B cell (primary cell): ENCODE measurements at places on chromosomes 6 and 20.

DNA sequence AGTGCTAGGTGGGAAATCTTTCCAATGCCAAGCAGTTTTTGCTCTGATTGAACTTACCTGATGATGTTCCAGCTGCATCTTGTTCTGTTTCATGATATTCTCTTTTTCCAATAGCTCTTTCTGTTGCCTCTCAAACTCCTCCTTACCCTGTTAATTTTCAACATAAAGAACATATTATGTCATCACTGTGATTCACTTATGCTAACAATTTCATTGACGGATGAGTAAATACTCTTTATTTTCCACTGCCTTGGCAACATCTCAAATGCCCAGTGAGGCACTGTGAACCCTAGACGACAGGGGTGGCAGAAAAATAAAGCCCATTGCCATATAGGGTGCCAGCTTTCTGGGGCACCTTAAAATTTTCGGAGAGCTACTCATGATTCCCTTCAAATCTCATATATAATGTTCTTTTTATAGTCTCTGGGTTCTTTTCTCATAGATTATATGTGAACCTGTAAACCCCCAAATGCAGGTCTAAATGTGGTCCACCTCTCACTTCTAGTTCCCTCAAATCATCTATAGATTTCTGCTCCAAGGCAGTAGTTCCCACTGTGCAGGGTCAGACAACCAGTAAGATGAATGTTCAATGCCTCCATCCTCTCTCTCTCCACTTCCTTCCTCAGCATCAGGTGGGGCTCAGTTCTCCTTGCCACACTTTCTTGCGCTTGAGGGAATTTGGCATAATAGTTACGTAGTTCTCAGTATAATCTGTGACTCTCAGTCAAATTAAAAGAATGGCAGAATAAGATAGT, 44.1 kb downstream of the NEDD9 start:
- DNase-seq, result no peak

DNA sequence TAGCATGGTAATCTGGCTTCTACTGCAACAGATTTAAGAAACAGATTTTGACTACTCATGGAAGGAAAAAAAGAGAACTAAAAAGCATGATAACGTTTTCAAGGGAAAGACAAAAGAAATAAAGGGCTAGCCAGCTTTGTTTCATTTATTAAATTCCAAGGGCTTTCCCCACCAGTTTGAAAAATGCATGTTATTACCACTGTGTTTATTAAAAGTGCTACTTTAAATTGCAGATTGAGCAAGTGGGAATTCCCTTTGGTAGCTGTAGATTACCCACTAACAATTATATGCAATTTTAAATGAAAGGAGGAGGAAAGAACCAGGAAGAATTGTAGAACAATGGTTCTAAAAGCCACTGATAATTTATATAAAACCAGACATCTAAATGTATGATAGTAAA, 40.6 kb upstream of the NHSL1 start:
- DNase-seq, result no peak

- DNase-seq, result no peak
These were observed 33.3 kb downstream of the NQO2 start for GRCh38 chr6:3032986-3033385.

DNA sequence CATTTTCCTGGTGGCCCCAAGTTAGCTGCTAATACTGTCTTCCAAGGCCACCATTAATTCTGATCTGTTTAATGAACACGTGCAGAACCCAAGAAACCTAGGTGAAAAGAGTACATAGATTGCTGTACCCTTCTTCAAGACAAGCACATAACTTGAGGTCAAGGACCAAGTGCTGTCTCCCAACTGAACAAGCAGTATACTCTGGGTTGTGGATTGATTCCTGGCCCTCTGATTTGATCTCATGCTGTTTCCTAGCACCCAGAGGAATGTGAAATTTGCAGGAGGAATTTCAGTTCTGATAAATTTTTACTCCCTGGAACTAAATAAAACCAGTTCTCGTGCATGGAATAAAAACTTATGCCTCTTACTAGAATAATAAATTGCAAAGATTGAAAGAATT, 75.6 kb downstream of the MTFR2 start:
- DNase-seq, result no peak

DNA sequence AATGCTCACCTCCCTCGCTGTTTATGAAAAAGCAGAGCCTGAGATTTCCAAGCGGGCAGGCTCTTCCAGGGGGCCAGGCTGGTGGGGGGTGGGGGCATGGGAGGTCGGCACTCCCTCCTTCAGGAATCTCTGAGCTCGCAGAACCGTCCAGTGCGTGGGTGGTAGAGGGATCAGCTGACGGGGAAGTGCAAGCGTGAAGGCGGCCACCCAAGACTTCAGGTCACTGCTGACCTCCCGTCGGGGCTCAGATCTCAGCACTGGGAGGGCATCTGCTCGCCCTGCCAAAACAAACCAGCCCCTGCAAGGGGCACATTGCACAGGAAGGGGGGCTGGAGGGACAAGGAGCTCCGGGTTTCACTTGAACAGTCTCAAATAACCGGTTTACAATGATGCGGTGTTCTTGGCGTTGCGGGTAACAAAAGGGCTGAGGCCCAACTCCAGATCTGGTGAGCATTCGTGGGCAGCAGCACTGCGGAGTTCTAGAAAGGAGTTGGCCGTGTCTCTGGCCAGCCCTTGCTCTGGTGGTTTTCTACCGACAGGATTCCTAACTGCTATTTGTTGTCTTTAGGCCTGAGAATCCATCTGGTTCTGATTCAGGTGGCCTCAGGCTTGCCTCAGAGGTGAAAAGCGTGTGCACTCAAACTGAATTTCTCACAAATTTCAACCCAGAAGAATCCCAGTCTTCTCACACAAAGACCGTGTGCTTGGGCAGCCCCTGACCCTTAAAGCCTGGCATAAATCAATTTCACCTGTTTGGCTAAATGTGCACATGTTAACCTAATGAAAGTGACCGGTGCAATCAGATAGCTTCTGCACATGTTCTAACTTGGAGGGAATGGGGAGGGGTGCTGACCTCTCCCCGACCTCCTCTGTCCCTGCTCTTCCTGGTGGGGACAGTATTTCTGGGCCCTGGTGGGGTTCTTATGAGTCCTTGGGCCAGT, 191.6 kb downstream of the MYLK4 start:
- no peak for DNase-seq

GRCh38 chr20:61300293-61300692, 48.2 kb downstream of the CDH4 start:
- no peak for DNase-seq

DNA sequence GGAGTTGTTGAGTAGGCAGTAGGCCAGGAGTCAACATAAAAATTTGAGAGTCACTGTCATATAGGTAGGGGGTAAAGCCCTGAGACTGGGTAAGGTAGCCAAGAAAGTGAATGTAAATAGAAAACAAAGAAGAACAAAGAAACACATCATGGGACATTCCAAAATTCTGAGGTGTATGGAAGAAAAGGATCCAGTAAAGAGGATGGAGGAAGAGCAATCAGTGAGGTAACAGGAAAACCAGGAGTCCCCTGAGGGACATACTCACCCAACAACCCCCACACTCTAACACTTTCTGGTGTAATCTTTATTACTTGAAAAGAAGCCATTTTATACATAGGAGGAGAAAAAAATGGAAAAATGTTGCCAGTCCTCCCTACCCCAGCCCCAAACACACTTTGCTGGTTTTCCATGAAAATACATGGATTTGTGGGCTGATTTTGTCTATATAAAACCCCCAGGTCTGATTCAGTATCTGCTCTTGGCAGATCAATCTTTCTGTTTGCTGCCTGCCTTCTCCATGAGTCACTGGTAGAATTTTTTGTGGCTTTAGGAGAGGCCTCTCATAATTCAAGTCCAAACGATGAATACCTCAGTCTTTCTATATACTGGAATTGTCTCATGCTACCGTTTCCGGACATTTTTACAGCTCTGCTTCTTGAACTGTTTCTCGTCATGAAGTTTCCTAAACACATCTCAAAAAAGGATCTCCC, 271.4 kb upstream of the MAN1A1 start:
- DNase-seq, result no peak

DNA sequence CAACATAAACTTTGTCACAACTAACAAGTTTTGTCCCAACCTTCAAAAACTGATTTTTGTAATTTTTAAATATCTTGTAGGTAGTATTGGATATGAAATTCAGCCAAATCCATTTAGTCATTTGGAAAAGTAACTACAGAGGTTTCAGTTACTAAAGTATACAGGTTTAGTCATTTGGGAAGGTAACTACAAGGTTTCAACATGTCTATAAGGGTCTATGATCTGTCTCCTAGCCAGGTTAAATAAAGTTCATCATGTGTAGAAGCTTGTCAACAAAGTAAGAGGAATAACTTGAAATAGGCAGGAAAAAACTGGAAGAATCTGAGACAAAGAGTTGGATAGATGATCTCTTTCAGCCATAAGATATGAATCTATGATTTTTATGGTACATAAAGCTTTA, 229.8 kb downstream of the COL12A1 start:
- DNase-seq, result no peak

GRCh38 chr20:40304119-40304613, 384.9 kb downstream of the MAFB start:
- DNase-seq, result no peak

DNA sequence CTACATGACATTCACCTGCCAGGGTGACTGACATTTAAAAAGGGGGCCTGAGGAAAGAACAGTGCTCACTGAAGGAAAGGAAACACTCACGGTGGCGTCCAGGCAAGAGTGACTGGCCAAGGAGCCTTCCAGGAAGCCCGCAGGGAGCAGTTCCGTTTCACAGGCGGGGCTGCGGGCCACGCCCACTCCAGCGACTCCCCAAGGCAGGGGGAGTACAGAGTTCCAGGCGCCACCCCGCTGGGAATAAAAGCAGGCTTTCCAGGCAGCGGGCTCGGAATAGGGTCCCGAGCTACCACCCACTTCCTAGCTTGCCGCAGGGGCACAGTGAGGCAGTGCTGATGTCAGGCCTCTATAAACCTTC, 34.2 kb downstream of the PKIG start:
- DNase-seq, result no peak

DNA sequence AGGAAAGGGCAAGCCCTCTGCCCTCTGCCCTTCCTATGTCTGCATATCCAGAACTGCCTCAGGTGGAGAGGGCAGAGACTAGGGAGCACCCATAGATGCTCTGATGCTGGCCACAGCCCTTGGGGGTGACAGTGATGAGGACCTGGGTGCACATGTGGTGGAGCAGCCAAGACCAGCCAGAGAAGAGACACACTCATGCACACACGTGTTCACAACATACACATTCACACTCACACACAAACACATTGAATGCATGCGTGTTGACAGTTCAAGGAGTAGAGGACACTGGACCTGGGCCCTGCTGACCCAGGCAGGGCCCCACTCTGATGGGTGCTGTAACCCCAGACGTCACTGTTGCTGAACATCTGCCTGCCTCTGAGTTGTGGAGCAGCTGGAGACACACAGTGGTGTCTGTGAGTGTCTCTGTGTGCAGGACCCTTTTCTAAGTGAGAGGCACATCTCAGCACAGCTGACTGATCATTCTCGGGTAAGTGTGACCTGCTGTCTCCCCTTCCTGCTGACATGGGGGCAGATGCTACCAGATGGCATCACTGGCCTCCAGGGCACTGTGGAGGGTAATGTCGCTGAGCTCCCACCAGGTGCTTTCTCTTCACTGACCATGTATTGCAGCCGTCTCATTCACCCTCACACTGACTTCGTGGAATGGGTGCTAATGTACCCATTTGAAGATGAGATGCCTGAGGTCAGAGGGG, 30.1 kb upstream of the MAS1L start:
- DNase-seq, result no peak

DNA sequence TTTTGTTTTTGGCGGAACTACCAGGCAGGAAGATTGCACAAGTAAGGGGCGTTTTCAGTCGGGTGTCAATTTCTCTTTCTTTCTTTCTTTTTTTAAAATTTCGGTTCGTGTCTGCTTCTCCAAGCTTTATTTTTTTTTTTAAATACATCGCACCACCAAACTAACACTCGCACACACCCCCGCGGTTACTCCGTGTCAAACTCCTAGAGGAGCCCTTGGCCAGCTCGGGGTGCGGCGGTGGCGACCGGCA, 338 bp downstream of the UTRN start:
- no peak for DNase-seq

DNA sequence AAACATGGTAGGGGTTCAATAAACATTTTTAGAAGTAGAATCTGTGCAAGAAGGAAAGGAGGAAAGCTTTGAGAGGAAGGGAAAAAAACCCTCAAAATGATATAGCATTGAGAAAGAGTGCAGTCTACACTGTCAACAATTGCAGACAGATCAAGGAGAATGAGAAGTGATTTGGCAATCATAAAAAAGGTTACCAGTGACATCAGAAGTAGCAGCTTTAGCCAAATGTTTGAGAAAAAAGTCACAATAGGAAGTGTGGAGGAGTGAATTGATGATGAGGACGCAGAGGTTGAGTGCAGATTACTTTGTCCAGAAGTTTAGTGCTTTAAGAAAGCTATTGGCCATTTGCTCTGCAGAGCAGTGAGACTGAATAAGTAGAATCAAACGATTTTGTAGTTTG, 155.0 kb downstream of the GJA1 start:
- no peak for DNase-seq

DNA sequence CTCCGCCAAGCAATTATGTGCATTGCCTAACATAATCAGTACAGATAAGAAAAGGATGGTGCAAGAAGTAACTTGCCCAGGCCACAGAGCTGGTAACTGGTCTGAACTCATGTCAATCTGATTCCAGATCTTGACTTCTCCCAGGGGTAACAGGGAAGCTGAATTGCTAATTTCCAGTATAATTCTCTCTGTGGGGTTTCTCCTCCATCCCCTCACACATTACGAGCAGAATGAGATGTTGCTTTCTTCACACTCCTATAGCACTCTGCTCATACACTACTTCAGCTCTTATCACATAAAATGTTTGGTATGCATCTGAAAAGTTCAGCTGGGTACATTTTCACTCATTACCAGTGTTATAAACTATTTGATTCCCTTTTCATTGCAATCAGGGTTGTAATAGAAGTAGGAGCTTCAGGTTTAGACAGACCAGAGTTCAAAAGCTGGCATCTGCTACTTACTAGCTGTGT, 24.0 kb upstream of the LRRC1 start:
- DNase-seq, result no peak

DNA sequence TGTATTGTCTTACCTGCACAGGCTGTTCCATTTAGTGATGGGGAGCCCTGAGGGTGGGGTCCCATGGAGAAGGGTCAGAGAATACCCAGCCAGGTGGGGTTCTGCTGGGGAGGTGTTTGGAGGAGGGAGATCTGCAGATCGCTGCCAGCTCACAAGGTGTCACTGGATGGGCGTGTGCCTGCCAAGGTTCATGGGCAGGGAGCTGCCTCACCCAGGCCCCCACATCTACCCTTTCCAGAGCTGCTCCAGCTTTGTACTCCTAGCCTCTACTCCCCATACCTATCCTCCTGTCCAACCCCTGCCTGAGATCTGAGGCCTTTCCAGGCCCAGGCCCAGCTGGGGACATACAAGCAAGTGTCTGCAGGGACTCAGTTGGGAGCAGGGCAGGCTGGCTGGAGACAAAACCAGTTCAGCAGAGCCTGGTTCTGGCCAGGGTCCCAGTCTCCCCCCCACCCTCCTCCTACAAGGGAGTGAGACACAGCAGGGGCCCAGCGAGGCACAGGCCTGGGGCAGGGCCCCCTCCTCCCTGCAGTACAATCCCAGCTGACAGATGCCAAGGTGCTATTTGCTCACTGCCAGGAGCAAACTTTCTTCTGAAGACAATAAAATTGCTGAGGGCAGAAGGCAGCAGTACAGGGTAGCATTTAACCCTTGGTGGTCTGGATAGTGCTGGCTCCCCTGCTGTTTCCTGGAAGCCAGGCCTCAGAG, 19.7 kb downstream of the SPDEF start:
- DNase-seq, result no peak

GRCh38 chr20:9744551-9744950, 94.3 kb downstream of the PAK5 start:
- DNase-seq, result no peak
